Stimulated activated CD8-positive, alpha-beta memory T cell treated with anti-CD3 and anti-CD28 coated beads, Interleukin-15, amount 100 ng/mL, for 24 hours (primary cell): ENCODE measurements at places on chromosomes 4 and X.

DNA sequence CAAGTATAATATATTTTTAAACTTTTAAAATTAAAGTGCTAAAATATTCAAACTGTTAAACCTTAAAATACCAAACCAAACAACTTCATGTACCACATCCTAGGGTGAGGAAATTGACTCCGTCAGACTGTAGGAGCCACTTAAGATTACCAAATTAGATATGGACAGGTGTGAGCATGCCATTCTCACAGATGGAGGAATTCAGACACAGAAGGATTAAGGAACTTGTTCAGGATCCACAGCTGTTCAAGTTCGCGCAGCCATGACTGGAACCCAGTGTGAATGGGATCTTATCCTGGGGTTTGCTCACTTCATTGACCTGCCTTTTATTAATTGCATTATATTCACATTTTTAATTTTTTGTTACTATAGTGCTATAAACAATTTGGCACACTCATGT is 224.9 kb upstream of the PCDH7 start:
- no peak for DNase-seq

- no peak for DNase-seq
Observed at GRCh38 chrX:121365572-121366161, 318.3 kb downstream of the GLUD2 start.

- no peak for DNase-seq
Observed at GRCh38 chrX:69255441-69256290, 90.4 kb upstream of the PJA1 start.

GRCh38 chrX:37474478-37474877 is 97.0 kb upstream of the LANCL3 start:
- DNase-seq, result no peak

GRCh38 chrX:114583646-114584374 is at the start of gene HTR2C:
Gene HTR2C (plus strand): TSS chrX:114584086. CDS start chrX:114726937, 142,851 bp downstream.
- no peak for DNase-seq

DNA sequence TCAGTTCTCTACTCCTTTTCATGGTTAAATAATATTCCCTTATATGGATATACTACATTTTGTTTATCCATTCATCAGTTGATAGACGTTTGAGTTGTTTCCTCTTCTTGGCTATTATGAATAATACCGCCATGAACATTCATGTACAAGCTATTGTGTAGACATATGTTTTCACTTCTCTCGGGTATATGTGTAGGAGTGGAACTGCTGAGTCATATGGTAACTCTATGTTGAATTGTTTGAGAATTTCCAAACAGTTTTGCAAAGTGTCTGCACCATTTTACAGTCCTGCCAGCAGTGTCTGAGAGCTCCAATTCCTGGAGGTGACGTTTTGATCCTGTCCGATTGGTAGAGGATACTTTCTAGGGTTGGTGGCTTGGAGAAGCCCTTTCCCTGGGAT is 23.6 kb downstream of the PLAC1 start:
- no peak for DNase-seq

DNA sequence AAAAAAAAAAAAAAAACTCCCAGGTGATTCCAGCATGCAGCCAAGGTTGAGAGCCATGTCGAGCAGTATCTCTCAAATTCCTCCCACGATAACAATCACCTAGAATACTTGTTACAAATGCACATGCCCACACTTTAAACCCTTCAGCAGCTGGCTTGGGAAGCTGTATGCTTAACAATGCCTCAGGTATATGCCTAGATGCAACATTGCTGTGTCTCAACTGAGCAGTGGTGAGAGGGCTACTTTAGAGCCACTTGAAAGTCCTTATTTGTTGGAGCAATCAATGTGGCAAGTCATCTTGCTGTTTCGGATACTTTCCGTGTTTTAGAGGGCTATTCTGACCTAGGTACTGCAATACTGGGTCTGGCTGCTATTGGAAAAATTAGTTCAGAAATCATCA is 487.4 kb downstream of the INPP4B start:
- no peak for DNase-seq

- no peak for DNase-seq
Observed at GRCh38 chr4:131001371-131001770, 1905.4 kb downstream of the C4orf33 start.

GRCh38 chr4:2483237-2483636 is 14.3 kb downstream of the RNF4 start:
- DNase-seq, result no peak

DNA sequence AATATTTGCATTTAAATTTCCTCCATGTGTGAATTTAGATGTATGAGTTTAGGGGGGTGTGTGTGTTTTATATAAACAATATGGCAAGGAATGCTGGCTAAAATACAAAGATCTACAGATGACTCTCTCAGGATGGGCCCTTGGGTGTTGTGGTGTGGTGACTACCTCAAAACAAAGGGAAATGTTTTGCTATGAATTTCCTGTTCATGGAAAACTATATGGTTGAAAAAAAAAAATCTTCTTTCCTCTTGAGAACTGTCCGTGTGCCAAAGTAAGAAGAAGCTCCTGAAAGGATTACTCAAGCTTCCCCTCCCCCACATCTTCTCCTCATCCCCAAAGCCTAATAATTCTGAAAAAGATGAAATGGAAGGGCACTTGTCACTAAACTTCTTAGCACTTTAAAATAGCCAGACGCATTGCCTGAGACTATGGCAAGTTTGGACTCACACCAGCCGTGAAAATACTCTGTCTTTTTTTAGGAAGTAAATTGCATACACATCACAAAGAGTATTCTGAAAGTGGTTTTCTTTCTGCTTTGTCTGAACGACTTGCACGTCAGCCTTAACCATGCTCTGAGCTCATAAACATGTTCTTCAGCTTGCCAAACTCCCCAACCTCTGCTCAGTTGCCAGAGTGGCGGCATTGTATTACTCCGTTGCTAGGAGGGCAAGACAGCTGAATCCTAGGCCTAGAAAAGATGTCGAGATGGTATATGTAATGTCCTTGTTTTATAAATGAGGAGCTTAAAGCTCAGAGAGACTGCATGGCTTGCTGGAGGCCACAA is 250.4 kb upstream of the JADE1 start:
- DNase-seq, result no peak

DNA sequence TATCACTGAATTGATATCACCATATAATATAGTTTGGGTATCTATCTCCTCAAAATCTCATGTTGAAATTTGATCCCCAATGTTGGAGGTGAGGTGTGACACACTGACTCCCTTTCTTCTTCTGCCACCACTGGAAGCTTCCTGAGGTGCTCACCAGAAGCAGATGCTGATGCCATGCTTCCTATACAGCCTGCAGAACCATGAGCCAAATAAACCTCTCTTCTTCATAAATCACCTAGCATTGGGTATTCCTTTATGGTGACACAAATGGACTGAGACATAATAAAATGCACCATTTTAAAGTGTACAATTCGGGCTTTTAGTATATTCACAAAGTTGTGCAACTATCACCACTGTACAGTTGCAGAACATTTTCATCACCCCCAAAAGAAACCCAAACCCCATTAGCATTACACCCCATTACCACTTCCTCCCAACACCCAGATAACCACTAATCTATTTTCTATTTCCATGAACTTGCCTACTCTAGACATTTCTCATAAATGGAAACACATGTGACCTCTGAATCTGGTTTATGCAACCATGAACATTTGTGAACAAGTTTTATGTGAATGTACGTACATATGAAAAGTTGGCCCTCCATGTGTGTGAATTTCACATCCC is 148.9 kb downstream of the OPHN1 start:
- no peak for DNase-seq

DNA sequence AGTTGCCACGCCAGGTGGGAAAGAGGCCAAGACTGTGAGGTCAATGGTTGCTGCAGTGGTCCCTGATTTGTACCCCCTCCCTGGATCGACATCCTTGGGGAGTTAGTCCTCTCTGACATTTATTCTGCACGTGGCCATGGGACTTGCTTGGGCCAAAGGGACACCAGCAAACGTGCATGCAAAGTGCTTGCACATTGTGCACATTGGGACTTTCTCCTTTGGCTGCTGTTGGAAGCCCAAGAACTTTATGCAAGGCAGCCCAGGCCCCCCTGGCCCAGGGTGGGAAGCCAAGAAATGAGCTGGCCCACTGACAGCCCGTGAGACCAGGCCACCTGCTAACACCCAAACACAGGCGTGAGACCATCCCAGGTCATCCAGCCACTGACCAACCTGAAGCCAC is 38.1 kb downstream of the SLC2A9 start:
- DNase-seq, result no peak

DNA sequence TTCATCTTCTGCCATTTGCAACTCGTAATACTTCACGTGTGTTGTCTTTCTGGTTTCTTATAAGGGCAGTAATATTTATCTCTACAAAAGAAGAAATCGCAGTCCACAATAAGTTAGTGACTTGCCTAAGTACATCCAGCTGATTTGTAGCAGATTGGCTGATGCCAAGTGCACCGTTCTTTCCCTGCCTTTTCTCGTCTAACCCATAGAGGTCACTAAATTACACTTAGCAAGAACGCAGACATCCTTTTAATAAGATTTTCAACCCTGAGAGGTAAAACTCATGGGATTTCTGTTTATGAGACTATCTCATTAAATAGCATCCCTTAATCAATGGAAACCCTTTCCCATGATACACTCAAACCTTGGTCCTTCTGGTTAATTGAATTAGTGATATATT is 408.6 kb upstream of the ACTRT1 start:
- DNase-seq, result no peak

GRCh38 chr4:126004941-126005340 is 690.2 kb downstream of the FAT4 start:
- no peak for DNase-seq

GRCh38 chrX:40380655-40381488 is 199.9 kb upstream of the ATP6AP2 start:
- no peak for DNase-seq

DNA sequence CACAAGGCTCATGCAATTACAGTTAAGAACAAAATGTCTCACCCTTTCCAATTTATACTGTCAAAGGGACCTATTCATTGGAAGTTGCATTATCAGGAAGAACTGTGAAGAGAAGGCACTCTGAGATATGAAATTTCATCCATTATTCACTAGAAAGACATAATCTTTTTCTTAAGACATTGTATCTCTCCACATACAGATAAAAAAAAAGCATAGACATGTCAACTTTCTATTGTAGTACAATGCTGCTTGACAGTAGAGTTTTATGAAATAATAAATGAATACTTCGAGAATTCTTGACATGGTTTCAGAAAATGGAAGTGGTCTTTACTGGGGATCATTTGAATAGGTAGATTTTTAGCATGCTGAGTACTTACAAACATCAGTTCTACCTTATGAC is 545.0 kb downstream of the TMA16 start:
- no peak for DNase-seq

DNA sequence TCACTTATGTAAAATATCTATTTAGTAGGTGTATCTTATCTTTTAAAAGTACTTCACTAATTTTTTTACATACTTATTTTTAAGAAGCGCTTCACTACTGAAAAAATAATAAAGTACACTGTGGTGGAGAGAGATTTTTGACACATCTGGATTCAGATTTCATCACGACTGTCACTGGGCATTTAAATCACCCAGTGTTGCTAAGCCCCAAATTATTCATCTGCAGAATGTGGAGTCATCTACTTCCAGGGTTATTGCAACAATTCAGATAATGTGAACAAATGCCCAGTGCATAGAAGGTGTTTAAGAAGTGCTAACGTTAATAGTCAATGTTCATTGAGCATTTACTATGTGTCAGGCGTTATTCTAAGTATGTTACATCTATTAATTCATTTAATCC is 41.8 kb downstream of the AASDH start:
- no peak for DNase-seq

GRCh38 chrX:130224810-130225209 is 43.9 kb downstream of the ZNF280C start:
- no peak for DNase-seq

GRCh38 chrX:119040432-119040831 is 32.4 kb upstream of the CT47C1 start:
- no peak for DNase-seq

GRCh38 chr4:122669911-122670738 is 49.3 kb upstream of the IL21 start:
- no peak for DNase-seq

GRCh38 chrX:9279234-9279544 is 185.7 kb upstream of the TBL1X start:
- no peak for DNase-seq

DNA sequence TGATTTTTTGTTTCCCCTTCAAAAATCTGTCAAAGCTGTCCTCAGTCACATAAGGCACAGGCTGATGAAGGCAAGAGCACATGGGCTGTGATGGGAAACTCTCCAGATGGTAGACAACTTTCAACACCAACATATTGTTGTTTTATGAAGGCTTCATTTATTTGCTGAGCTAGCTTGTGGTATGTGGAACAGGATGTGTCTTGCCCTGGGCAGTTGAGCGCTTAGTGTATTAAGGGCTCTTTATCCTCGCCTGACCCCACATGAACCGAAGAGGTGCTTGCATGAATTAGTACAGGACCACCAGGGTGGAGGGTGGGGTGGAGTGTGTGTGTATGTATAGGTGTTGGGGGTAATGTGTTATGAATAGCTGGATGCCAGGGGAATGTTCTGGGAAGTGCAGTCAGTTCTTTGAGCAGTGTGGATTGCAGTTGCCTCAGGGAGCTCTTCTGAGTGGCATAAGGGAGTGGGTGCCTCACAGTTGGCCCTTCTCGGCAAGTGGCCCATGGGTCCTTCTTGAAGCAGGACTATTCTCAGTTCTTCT is 103.1 kb downstream of the PHEX start:
- no peak for DNase-seq

DNA sequence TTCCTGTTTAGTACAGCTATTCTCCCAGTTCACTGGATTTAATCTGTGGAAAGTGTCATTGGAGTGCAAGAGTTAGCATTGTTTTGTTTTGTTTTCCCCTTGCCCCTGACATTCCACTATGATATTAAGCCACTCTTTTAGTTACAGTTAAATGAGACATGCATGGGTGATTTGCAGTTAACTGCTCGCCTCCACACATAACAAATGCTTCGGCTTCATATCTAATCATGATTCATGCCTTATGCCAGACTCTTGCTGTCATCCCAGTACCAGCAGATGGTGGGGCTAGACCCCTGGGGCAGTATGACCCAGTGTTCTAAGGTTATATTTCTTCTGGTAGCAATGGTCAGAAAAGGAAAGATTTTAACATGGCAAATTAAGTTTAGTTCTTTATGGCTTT is 80.1 kb downstream of the RAP1GDS1 start:
- no peak for DNase-seq
